ENCODE measurements at places on chromosomes 7 and 10.

DNA sequence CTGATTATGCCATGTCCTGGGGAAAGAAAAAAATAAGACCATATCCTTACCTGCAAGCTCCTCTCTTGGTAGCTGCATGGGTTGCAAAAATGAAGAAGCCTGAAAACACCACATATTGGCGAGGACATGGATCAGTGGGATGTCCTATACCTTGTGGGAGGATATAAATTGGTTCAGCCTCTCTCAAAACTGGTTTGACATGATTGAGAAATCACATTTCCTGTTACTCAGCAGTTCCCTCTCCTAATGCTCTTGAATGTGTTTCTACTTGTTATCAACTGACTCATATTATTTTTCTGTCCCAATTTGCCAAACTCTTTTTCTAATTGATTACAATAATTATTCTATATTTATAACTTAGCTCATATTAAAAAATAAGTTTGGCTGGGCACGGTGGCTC lies 380.2 kb downstream of the EXOC4 start:
- DNase-seq, result no peak

GRCh38 chr10:116053910-116054309 lies 219.1 kb downstream of the GFRA1 start:
- no peak for DNase-seq

GRCh38 chr10:132993271-132994184 lies 51.2 kb upstream of the CFAP46 start:
- DNase-seq, result peak; percentile 7

- peak; percentile 87 for DNase-seq
Observed at GRCh38 chr7:101126651-101127459, at the start of gene SERPINE1. Gene SERPINE1 (plus strand): TSS chr7:101127104. CDS start chr7:101128394, 1,290 bp downstream.

DNA sequence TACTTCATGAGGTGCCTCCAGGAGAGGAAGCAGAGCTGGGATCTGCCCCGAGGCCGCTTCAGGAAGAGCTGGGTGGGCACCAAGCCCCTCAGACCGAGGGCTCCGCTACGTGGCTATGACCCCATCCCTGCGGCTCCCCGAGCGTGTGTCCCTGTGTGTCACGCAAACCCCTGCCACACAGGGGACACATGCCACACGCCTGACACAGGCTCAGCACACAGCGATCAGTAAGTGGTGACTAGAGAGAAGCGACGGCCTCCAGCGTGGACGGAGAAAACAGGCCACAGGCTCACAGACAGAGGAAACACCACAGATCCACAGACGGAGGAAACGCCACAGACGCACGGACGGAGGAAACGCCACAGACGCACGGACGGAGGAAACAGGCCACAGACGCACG lies 18.5 kb downstream of the DIP2C start:
- no peak for DNase-seq

- no peak for DNase-seq
Observed at GRCh38 chr7:19353180-19353579, 208.0 kb upstream of the FERD3L start.

DNA sequence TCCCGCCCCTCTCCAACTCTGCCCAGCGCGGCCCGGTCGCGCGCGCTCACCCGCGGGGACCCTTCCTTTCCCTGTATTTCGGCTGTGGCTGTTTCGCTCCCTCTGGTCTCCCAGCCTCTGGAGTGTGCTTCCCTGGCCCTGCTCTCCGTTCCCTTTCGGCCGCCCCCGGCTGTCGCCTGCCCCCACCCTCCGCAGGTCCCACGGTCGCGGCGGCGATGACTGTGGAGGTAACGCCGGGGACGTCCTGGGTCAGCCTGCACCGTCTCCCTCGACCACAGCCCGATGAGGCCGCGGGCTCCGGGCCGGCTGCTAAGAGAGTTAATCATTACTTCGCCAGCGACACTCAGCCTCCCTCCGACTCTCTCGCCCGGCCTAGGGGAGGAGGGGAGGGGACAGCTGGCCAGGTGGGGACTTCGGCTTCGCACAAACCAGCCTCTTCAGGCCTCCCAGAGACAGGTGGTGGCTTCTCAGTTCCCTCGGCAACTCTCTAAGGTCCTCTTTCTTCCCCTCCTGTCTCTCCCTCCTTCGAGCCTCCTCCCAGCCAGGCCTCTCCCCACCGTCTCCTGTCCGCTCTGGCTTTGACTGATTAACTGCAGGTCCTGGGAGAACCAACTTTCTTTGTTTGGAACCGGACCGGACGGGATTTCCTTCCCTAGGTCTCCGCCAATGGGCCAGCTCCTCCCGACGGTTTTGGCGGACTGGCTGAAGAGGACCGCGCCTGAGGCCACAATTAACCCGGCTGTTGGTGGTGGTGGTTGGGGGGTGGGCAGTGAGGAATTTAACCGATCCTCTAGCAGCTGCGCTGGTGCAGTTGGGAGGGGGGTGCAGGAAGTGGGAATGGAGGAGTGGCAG lies 5.6 kb upstream of the PAX2 start:
- no peak for DNase-seq

- DNase-seq, result no peak
Observed at GRCh38 chr10:35340975-35341374, 4.7 kb downstream of the CCNY start.

DNA sequence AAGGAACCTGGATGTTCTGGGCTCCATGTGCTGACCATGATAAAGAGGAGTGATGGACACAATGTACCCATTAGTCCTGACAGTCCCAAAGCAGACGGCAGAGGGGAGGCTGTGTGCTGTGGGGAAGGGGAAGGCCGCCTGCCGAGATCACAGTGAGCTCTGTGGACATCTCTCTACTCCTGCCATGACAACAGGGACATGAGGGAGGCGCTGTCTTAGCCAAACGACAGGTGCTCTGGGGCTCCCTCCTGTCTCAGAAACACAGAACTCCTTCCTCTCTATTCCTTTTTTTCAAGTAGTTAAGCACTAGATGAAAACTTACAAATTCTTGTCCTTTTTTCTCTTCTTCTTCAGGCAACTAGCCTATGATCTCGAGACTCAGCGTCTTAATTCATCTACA lies 113.1 kb downstream of the RNF32 start:
- no peak for DNase-seq

DNA sequence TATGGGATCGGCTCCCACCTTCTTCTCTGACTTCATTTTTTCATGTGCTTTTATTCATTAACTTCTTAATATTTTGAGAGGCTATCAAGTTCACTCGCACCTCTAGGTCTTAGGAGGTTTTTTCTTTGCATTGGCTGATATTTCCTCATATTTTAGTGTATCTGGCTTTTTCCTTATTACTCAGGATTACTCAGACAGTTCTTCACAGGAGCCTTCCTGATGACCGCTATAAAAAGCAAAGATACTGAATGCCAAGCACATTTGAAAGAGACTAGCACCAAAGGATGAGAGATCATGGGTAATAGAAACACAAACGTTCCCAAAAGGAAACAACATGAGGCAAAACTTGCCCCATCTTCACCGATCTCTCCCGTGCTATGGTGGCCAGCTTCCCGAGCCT lies 409.2 kb upstream of the KLF6 start:
- DNase-seq, result no peak

DNA sequence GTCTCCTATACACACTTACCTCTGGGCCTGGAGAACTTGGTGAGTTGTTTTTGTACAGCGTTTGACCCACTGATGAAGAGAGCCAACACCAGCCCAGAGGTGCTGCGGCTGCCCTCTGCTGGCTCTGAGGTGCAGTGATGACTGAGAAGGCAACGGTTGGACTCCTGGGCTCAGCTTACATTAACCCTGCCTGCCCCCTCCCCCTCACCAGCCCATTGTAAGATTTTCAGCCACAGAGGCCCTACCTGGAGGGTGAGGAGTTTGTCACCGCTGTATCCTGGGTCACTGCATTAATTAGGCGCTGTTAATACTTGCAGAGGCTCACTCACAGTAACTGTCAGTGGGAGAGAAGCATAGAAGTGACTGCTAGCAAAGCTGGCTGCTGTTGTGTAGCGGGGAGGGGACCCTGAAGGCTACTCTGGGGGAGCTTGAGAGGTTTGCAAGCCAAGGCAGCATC lies 19.0 kb upstream of the ANKRD2 start:
- DNase-seq, result peak; percentile 72

GRCh38 chr7:39827571-39827970 lies 122.5 kb upstream of the CDK13 start:
- no peak for DNase-seq

All from left ventricle myocardium inferior (tissue), 1 donor.